Left lung (tissue), 14 donors: ENCODE measurements at places on chromosomes 3 and 15. TPM values are rescaled to one million over a fixed set of nuclear protein-coding genes. Genes with fewer than 3 reads are reported as not detected.

The SLC22A13 gene
- polyA plus RNA-seq, result 0.40 TPM

The PLA2G4D gene
- 0.11 TPM for polyA plus RNA-seq

DNA sequence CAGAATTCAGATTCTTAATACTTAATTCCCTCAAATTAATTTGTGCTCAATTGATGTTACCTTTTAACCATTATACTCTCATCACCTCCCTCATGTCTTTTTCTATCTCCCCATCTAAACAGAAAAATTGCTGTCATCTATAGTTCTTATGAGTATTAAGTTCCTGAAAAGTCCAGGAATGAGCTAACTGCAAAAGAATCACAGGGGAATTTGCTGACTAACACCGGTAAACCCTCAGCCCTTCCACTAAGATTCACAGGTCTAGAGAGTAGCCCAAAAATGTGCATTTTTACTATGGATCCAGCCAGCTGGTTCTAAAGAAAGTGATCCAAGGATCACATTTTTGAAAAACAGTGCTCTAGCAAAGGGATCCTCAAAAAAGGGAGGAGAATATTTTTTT lies 67.0 kb downstream of the SETD2 start:
- no peak for DNase-seq

GRCh38 chr3:73294537-73294936 lies 233.1 kb downstream of the EBLN2 start:
- no peak for DNase-seq

DNA sequence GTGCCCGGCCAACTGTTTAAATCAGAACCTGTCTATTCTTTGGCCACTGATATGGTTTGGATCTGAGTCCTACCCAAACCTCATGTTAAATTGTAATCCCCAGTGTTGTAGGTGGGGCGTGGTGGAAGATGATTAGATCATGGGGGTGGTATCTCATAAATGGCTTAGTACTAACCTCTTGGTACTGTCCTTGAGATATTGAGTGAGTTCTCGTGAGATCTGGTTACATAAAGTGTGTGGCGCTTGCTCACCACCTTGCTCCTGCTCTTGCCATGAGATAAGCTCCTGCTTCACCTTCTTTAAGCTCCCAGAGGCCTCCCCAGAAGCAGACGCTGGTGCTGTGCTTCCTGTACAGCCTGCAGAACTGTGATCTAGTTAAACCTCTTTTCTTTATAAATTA lies 42.4 kb downstream of the REC114 start:
- no peak for DNase-seq

- DNase-seq, result no peak
These were observed 204.3 kb downstream of the TBL1XR1 start for GRCh38 chr3:176992978-176993377.

- no peak for DNase-seq
These were observed 8.4 kb downstream of the CHSY1 start for GRCh38 chr15:101243420-101243819.
